ENCODE measurements at places on chromosomes 5 and 9.

- no peak for DNase-seq
These were observed 5.1 kb upstream of the RAB14 start for GRCh38 chr9:121206516-121207370.

- DNase-seq, result no peak
These were observed 212.1 kb upstream of the ADRA1B start for GRCh38 chr5:159704160-159704559.

DNA sequence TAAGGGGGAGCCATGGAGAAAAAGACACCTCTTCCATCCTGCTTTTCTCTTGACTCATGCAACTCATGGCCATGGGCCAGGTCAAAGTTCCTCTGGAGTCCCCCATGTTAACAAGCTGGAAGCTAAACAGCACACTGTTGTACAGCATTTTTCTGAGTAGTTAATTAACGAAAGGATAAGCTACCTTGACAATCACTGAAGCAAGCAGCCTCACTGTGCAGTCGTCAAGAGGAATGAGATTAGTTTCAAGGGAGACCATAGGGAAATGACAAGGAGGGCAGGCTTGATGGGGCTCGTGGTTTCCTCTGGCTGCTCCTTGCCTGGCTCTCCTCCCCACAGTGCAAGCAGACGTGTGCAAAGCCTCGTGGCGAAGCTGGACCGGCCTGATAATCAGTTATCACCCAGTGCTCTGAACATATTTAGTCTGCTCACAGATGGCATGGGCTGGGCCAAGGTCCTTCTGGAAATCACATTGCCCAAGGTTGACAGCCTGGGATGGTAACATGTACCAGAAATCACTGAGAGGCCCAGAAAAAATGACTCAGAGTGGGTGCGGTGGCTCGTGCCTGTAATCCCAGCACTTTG, 209.5 kb downstream of the SLIT3 start:
- no peak for DNase-seq

- no peak for DNase-seq
These were observed 120.6 kb downstream of the TTLL11 start for GRCh38 chr9:121972501-121972981.

GRCh38 chr9:96585426-96585825, 34.2 kb downstream of the CDC14B start:
- DNase-seq, result no peak

DNA sequence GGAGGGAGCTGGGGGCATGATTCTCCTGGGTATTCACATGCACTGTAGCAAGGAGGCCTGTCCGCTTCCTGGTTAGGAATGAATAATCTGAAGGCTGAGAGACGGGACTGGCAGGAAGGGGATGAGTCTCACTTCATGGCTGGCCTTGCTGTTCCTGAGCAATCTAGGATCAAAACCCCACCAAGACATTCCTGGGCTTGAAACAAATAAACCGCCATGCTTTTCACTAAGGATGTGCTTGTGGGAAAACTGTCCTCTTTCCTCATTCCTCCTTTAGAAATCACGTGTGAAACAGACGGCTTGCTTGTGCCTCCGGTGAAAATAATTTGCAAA, 132.8 kb downstream of the MACROH2A1 start:
- no peak for DNase-seq

DNA sequence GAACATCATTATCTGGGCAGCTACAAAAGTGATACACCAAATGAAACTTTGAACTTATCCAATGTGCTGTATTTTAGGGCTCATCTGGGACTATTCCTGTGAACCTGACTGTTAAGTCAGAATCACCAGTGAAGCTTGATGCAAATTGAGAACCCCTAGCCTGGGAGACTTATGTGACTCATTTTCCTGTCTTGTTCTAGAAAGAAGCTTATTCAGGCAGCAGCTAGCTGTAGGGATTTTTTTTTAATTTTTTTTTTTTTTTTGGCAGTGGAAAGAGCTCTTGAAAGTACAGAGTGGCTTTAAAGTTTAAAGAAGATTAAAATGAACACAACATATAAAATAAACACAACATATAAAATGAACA, 81.1 kb upstream of the TNFAIP8 start:
- no peak for DNase-seq

GRCh38 chr5:31023105-31023504, 170.4 kb upstream of the CDH6 start:
- no peak for DNase-seq

DNA sequence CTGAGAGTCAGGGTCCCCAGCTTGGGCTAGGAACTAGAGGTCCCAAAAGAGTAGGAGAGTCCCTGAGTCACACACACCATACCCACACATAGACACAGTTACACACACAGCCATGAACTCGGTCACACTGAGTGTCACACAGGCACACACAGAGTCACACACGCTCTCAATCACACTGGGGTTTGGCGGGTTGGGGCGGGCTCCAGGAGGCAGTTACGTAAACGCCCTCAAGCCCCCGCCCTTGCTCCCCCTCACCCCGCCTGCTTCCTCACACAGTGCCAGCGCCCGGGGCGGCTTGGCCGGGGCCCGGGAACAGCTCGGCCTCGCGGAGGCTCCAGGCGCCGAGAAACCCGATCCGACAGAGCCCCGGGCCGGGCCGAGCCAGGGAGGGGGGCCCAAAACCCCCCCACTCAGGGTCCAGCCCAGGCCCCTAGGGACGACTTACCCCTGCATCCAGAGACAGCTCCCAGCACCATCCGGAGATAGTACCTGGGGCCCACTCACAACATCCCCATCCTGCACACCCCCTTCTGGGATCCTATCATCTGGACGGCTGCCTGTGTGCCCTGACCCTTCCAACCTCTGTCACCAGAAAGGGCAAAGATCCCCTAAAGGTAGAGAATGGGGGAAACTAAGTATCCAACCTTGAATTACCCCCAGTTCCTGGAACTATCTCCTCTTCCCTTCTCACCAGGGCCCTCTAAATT, 3.5 kb upstream of the CNTFR start:
- no peak for DNase-seq

- no peak for DNase-seq
These were observed 640 bp downstream of the SURF4 start for GRCh38 chr9:133375116-133375723.

- DNase-seq, result no peak
These were observed 571.9 kb downstream of the PDE4D start for GRCh38 chr5:59321642-59322041.

DNA sequence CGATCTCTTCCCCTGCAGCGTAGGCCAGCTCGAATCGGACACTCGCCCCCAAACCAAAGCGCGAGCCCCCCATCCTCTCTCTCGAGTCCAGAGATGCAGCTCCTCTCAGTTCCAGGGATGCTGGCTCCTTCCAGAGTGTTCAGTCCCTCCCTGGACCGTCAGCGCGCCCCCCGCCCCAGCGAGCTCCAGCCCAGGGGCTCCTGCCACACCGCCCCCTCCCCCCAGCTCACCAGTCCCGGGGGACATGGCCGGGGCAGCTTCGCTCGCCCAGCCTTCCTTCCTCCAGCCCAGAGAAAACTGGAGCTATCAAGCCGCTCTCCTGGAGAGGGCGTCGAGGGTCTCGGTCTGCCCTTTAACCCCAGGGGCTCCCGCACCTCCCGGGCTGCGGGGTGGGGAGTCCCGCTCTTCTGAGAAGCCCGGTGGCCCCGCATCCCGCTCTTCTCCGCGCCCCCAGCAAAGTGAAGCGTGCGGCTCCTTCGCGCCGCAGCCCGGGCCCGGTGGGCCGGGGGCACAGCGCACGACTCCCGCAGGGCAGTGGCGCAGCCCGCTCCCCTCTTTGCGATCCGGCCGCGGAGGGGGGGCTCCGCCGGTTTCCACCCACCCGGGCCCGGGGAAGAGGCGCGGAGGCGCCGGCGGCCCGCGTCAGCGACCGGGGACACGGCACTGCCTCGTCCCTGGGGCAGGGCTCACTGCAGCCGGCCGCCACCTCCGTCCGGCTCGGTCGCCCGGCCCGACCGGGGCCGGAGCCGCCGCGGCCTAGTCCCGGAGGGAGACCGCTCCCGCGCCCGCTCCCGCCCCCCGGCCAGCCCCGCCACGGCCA, 587 bp downstream of the MIER3 start:
- no peak for DNase-seq

DNA sequence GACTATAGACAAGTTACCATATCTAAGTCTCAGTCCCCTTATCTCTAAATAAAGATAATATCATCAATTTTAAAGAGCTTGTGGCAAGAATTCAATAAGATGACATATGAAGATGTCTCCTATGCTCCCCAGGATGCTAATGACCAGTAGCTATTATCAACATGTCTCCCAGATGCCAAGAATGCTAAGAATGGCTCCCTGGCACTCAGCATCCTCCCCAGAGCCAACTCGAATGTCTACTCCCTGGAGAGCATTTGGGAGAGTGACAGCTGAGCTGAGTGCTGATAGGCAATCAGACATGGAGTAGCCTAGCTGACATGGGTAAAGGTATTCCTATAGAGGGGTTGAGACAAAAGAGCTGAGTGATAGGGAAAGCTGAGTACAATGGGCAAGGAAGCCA, 15.9 kb downstream of the P4HA2 start:
- no peak for DNase-seq

- no peak for DNase-seq
These were observed 524.2 kb downstream of the ACTL7B start for GRCh38 chr9:108331596-108331995.

DNA sequence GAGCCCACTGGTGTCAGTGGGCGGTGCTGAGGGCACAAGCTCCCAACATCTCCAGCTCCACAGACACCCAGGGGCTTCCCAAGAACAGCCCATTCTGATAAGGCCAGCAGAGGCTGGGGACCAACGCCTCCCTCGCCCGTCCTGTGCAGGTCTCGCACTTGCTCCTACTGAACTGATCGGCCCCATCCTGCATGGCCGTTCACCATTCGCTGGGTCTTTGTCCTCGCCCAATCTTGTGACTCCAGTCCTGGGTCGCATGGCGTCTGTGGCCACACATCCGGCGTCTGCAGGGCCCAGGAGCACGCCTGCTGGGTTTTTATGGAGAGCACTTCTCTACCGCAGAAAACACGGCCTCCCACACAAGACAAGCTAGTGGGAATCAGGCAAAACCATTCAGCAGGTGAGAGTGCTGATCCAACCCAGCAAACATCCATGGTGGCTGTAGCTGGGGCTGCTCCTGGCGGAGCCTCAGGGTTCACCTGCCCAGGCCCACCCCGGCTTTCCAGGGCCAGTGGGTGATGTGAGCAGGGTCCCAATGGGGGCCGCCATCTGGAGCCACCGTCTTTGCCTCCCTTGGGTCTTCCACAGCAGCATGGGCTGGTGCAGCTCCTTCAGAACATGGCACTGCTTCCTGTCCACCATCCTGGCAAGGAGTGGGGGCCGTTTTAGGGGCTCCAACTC, 7.4 kb downstream of the LRRC14B start:
- DNase-seq, result no peak

DNA sequence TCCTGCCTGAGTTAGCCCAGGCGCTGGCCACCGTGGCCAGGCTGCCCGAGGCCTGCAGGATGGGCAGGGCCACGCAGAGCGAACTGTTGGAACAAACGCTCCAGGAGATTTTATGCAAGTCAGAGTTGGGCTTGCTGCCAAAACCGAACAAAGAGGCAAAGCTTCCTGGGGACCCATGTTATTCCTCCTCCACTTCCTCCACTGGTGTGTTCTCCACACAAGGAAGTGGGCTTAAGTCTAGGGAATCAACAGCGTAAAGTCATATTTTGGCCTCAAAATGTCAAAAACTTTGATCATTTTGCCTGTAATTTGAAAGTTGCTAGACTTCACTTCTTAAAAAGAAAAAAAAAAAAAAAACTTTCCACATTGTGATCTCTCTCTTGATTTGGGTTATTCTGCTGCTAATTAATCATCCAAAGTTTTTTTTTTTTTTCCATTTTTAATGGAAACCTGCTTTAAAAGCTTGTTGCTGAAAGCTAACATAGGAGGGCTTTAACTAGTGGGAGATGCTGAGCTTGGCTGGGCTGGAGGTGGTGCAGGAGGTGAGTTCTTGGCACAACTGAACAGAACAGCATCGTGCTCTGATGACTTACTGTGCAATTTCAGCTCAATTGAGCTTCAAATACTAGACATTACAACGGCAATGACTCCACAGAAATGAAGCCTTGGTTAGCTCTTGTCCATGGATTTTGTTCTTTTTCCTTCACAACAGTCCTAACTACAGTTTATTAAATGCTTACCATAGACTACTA, 73.0 kb downstream of the PTPDC1 start:
- peak; percentile 17 for DNase-seq

Measured in DMS 273 treated with DMSO at 0.1 percent for 48 hours (cell line).